A549 treated with DMSO at 1 μM for 4 hours (cell line): ENCODE measurements at places on chromosomes 4 and X. TPM values are rescaled to one million over a fixed set of nuclear protein-coding genes. Genes with fewer than 3 reads are reported as not detected.

Gene RHOXF2
- total RNA-seq, result not detected in 5 replicates

Gene RNF150
- total RNA-seq, result 0.26 to 0.57 TPM (median 0.30 TPM) in 5 replicates

Gene GPR101
- total RNA-seq, result not detected in 5 replicates

Gene PNMA5
- total RNA-seq, result not detected in 5 replicates

Gene DRD5
- not detected in 5 replicates for total RNA-seq

Gene PPARGC1A
- total RNA-seq, result 0.06 to 0.13 TPM (median 0.09 TPM) in 4 of 5 replicates, not detected in the other

Gene PAGE1
- 0.28 to 0.43 TPM in 2 of 5 replicates, not detected in the others for total RNA-seq

Gene TNMD
- not detected in 5 replicates for total RNA-seq

Gene ADGRA3
- total RNA-seq, result 20.3 to 26.7 TPM (median 25.3 TPM) in 5 replicates

Gene SHISA3
- not detected in 5 replicates for total RNA-seq

Gene GRPR
- 0.05 to 0.07 TPM in 2 of 5 replicates, not detected in the others for total RNA-seq

Gene NXF2B
- not detected in 5 replicates for total RNA-seq

Gene ADH1C
- not detected in 5 replicates for total RNA-seq

Gene AVPR2
- total RNA-seq, result 0.07 to 0.10 TPM (median 0.09 TPM) in 4 of 5 replicates, not detected in the other

Gene HAUS7
- total RNA-seq, result 53.6 to 60.7 TPM (median 57.7 TPM) in 5 replicates

Gene WNK3
- 0.01 TPM in 2 of 5 replicates, not detected in the others for total RNA-seq

Gene RRH
- total RNA-seq, result 0.06 to 0.15 TPM (median 0.11 TPM) in 3 of 5 replicates, not detected in the others

Gene DBET
- not detected in 5 replicates for total RNA-seq
